ENCODE measurements at places on chromosomes 13 and 19. TPM values are rescaled to one million over a fixed set of nuclear protein-coding genes. Genes with fewer than 3 reads are reported as not detected.

Gene ZNF550
- polyA plus RNA-seq = 25.6 TPM

Gene GAPDHS
- polyA plus RNA-seq = not detected

Gene LRRC8E
- 1.9 TPM for polyA plus RNA-seq

Gene CD22
- 8.7 TPM for polyA plus RNA-seq

Gene CFAP97D2
- 9.5 TPM for polyA plus RNA-seq

GRCh38 chr19:58007285-58007684 lies 4.7 kb upstream of the ZNF606 start:
- no peak for DNase-seq

GRCh38 chr13:25171517-25172302 lies at the start of gene AMER2:
TSS of gene AMER2 (minus strand) at chr13:25172288. CDS start at chr13:25171619, 669 bp downstream.
- DNase-seq = no peak

DNA sequence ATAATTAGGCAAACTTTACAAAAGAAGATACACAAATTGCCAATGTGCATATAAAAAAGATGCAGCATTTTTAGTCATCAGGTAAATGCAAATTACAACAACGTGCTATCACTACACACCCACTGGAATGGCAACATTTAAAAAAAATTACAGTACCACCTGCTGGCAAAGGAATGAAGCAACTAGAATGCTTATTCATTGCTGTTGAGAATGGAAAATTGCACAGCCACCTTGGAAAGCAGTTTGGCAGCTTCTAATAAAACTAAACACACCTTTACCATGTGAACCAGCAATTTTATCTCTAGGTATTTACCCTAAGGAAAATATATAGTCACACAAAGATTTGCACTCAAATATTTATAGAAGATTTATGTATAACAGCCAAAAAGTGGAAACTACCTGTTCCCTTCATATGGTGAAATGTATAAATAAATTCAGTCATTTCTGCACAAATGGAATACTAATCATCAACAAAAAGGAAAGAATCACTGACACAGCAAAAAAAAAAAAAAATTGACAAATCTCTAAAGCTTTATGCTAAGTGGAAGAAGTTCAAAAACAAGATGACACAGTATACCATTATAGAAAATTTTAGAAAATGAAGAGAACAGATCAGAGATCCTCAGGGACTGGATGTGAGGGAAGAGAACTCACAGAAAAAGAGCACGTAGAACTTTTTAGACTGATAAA lies 30.3 kb downstream of the OXGR1 start:
- no peak for DNase-seq

GRCh38 chr13:79528356-79528755 lies 47.4 kb downstream of the NDFIP2 start:
- no peak for DNase-seq

DNA sequence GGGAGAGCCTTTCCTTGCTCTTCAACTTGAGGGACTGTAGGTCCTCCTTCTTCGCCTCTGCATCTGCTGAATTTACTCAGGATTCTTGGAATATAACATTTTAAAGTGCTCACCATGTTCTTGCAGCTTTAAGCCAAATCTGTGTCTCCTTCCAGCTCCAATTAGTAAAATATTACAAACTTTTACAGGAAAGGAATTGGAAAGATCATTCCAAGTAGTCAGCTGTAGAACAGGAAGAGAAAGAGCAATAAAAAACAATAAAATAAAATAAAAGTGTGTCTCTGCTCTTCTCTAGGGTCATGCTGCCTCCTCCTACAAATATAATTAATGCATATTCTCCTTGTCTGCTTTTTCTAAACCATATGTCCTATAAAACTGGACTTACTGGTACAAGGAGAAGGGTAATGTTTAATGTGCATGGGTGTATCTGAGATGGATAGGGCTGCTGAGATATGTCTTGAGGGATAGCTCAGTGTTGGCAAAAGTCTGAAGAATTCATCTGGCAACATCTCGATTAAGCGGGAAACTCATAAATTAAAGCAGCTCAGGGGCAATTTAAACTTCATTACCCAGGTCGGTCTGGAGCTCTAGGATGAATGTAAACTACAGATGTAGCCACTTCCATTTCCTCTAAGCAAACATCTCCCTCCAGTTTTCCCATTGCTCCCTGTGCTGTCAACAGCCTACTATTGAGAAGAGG lies 25.0 kb downstream of the ENOX1 start:
- DNase-seq = no peak

DNA sequence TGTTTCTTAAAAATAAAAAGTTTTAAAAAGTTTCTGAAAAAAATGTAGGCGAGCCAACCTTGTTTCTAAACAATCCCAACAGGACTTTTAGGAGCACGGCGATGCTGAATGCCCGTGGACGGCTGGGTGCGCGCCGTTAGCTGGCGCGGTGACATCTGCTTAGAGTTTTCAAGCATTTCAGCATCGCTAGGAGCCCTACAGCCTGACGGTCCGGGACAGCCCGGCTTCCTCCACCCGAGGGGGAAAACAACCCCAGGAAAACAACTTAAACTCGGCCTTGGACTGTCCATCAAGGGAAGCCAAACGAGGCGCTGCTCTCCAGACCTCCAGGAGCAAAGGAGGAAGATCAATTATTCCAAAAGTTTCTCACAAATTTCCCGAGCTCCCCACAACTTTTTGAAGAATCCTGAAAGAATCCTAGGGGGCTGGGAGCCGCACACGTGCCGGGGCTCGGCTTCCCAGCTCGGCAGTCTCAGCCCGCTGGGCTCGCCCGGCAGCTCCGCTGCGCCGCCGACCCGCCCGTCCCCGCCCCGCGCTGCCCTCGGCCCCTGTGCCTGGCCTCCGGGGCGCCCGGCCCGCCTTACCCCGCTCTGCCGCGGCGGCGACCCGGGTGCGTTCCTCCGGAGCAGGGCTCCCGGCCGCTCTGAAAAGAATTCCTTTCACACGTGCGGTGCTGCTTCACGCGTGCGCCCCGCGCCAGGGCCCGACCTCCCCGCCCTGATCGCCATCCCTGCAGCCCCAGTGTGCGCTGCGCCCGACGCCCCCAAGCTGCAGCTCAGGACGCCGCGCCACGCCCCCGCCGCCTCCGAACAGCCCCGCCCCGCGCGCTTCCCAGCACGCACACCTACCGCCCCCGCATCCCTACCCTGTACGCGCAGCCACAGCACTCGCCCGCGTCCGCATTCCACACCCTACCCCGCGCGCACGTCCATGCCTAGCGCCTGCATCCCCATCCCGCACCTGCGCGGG lies at the start of gene GJA3:
Gene GJA3 (minus strand): TSS at position 747 of the 969 bp plus-strand sequence. CDS start 17,764 bp downstream, outside the sequence.
- no peak for DNase-seq

DNA sequence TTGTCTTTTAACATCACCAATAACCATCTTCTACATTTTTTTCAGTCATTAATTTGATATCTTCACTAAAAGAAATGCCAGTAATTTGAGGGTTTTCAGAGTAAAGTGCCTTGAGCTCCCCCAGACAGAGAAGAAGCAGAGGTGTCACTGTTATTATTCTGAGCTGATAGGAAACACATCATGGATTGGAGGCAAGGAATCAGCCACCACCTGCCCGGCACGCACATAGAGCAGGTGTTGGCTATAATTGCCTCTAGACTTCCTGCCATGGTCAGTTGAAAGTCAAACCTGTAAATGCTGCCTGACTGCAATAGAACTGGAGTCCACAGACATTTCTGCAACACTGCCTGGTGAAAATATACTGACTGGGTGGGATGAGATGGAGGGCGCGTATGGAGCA lies 776.6 kb downstream of the UQCRFS1 start:
- no peak for DNase-seq

DNA sequence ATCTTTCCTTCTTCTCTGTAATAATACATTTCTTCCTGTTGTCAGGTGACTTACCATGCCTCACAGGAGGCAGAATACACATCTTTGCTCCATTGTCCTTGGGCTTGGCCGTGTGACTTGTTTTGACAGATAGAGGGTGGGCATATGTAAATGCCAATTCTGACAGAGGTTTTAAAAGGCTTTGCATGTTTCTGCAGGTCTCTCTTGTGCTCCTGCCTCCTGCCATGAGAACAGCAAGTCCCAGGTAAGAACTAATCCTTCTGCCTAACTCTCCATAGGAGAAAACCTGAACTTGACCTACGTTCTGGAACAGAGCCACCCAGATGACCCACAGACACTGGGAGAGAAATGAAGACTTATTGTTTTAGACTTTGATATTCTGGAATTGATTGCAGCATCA lies 88.7 kb upstream of the TNFSF11 start:
- DNase-seq = no peak

- peak; percentile 82 for DNase-seq
Measured at GRCh38 chr19:45001087-45001739, at the start of gene RELB. TSS of gene RELB (plus strand) at chr19:45001464. CDS start at chr19:45001580, 116 bp downstream.

- DNase-seq = no peak
Measured at GRCh38 chr13:24060993-24061392, 99.5 kb upstream of the SPATA13 start.

DNA sequence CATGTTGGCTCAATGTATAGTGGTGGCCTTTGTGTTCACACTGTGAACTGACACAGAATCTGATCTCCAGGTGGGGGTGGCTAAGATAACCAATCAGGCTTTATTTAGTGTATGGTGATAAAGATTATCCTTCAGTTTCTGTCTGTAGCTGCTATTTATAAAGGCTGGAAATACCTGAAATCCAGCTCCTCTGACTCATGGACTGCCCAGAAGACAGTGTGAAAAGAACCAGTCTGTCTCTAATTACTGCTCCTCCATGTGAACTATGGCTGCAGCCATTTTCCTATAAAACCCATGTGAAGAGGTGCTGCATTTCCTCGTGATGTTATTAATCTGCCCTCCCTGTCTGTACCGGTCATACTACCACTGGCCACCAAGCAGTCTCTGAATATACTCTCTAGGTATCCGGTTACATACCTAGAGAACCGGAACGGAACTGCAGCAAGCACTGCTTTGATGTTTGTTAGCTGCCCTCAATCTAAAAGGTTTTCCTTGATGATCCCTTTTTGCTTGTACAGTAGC lies 238.0 kb downstream of the LHFPL6 start:
- DNase-seq = peak; percentile 36

DNA sequence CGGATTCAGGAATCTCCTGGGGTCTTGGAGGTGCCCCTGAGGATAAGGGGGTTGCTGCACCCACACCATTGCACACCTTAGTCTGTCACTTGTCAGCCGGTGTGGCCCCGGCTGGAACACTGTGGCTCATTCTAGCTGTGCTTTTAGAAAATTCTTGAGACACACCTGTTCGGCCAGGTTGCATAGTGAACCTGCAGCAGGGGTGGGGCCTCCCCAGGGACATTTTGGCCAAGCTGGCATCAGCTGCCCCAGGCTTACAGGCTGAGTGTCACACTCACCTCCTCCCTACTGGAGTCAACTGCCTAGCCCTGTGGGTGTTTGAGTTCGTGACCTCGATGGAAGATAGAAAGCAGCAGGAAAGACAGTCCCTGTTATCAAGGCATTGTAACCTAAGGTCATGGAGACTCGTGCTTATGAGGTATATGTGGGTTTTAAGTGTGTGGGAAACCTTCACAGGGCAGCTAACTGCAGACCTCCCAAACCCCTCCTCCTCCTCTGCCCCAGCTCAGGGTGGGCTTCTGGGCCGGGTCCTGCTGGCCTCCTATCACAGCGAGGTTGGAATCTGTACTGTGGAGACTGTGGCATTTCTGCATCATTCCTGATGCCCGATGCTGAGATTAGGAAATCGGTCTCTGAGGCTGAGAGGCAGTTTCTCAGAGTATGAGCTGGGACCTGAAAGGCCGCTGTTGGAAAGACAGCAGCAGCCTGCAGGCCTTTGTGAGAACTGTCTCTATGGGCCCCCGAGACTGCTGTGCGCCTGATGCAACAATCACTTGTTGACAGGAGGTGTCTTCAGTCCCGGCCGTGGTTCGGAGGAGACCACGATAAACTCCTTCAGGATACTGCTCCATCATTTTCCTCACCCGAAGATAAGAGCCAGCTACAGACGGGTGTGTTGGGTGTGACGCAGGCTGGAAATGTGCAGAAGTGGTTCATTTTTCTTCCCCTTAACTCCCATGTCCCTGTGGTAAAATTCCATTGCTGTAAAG lies 72.2 kb downstream of the ATP11A start:
- DNase-seq = no peak

GRCh38 chr13:98576963-98577835 lies at the start of gene STK24:
TSS of gene STK24 (minus strand) at chr13:98577107. CDS start at chr13:98576786, 321 bp downstream.
- DNase-seq = no peak

- DNase-seq = no peak
Measured at GRCh38 chr13:26538363-26539317, 18.8 kb upstream of the WASF3 start.

GRCh38 chr19:8212212-8212611 lies 3.0 kb downstream of the CERS4 start:
- no peak for DNase-seq

GRCh38 chr19:39351537-39352064 lies 9.4 kb downstream of the SAMD4B start:
- no peak for DNase-seq

DNA sequence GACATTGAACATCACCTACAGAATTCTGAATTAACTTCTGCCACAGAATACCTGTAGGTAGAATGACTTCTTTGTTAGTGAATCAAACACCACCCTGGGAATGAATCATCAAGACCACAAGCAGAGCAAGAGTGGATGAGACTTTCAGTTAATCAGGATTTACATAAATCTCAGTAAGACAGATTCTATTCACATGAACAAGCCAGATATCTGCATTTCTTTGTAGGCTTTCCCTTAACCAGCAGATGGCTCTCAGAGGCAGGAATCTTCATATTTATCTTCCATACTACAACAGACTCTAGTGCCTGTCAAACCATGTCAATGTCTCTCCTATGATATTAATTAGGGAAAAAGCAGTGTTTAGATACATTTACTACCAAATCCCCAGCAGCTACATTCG lies 412.1 kb downstream of the KLF12 start:
- no peak for DNase-seq

DNA sequence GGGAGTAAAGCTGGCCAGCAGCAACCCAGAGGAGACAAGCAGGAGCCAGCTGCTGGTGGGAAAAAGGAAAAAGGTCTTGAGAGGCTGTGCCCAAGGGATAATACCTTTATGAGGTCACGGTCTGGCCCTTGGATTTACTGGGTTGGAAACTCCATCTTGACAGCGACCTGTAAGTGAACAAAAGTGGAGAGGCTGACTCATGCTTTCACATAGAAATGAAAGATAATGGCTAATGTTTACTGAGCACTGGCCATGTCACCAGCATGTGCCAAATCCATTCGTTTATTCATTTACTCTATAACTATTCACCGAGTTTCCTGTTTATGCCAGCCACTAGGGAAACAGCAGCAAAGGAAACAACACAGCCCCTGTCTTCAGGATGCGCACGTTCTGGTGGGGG lies 4.7 kb downstream of the VRK3 start:
- DNase-seq = no peak

DNA sequence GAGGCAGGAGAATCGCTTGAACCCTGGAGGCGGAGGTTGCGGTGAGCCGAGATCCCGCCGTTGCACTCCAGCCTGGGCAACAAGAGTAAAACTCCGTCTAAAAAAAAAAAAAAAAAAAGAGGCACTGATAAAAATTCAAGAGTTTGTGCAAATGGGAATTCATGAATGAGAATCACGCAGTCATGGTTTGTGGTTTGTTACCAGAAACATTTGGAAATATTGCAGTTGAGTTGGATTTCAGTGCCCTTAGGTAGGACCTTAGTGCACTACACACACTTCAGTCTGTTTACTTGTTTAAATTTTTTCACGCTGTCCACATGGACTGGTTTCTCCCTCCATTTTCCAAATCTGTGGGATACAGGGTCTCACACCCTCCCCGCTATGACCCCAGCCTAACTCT lies 28.4 kb downstream of the ZNF844 start:
- no peak for DNase-seq
